Activated T-cell treated with anti-CD3 and anti-CD28 coated beads, Interleukin-2, amount 50 U/mL, for 72 hours (primary cell): ENCODE measurements at places on chromosomes 12 and 14.

DNA sequence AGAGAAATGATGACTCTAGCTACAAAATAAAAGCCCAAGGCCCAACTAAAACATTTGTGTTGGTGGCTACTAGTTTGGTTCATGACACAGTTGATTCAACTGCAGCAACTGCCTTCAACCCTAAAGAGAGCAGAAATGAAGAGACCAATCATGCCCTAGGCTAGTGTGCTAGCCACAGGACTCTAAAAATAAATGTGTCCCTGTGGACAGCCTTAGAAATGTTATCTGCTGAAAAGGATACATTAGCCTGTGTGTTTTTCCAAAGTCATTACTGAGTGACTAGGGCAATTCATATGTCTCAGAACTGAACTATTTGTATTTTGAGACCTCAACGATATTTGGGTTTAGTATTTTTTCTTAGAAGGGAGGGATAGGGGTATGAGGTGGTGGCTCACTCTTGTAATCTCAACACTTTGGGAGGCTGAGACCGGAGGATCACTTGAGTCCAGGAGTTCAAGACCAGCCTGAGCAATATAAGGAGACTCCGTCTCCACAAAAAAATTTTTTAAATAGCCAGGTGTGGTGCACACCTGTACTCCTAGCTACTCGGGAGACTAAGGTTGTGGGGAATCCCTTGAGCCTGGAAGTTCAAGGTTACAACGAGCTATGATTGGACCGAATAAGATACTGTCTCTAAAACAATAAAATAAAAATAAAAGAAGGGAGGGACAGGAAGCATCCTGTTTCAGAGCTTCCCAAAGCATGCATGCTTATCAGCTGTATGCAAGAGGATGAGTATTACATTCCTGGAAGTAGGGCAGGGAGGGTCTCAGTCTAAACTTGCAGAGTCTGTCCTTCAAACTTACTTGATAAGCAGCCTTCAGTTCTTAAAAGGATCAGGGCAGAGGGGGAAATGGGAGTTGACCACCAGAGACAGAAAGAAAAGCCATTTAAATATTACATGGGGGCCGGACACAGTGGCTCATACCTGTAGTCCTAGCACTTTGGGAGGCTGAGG lies 29.6 kb upstream of the NAP1L1 start:
- peaks cover 4% of the 10 kb centered on the region for H3K27me3 ChIP-seq
- no peaks in the 10 kb centered on the region for H3K4me1 ChIP-seq
- no peak overlapping the region for H3K27ac ChIP-seq
- no peak for DNase-seq

- peaks cover 39% of the 10 kb centered on the region for H3K27me3 ChIP-seq
- no peak overlapping the region for H3K4me3 ChIP-seq
- no peaks in the 10 kb centered on the region for H3K36me3 ChIP-seq
- peaks cover 3% of the 10 kb centered on the region for H3K4me1 ChIP-seq
These were observed 89.1 kb downstream of the BBS10 start for GRCh38 chr12:76259106-76259505.

DNA sequence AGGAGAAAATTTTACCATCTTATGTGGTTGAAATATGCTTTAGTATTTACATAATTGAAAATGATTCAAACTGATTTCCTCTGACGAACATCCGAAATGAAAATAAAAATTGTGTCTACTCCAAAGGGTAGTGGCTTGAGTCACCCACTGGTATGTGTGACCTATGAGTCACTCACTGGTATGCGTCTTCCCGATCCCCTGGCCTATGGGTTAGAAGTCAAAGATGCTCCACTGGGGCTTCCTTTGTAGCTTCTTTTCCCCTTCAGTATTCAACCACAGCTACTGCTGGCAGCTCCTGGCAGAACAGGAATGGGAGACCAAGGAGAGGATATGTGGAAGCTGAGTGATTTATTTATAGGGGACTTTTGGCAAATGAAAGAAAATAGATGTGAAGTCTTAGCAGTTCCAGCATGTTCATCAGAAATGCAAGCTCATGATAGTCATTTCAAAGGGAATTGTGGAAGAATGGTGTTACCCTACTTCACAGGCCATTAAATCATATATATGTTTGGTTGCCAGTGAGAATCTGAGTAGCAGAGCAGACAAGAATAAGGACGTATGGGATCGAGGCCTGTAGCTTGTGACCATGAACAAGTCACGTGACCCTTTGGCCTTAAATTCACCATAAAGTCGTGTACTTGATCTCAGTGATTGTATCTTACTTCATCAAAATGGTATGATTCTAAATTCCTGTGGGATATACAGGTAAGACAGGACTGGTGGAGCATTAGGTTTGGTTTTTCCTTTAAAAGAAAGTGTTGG lies 108.3 kb downstream of the CRADD start:
- peak; percentile 64 for DNase-seq
- H3K4me1 ChIP-seq: peaks cover 75% of the 10 kb centered on the region
- peak overlapping the region; percentile 93 for H3K27ac ChIP-seq
- peaks cover 25% of the 10 kb centered on the region for H3K36me3 ChIP-seq
- H3K4me3 ChIP-seq: peak overlapping the region; percentile 69

GRCh38 chr14:91396959-91397815 lies 20.4 kb downstream of the CCDC88C start:
- DNase-seq: peak; percentile 71
- H3K4me1 ChIP-seq: peaks cover 96% of the 10 kb centered on the region
- H3K4me3 ChIP-seq: peak overlapping the region; percentile 87

GRCh38 chr14:99035712-99036610 lies 236.0 kb downstream of the BCL11B start:
- peaks cover 5% of the 10 kb centered on the region for H3K4me1 ChIP-seq
- no peaks in the 10 kb centered on the region for H3K36me3 ChIP-seq
- no peak overlapping the region for H3K27ac ChIP-seq
- DNase-seq: no peak
- H3K27me3 ChIP-seq: no peaks in the 10 kb centered on the region
- H3K4me3 ChIP-seq: no peak overlapping the region

DNA sequence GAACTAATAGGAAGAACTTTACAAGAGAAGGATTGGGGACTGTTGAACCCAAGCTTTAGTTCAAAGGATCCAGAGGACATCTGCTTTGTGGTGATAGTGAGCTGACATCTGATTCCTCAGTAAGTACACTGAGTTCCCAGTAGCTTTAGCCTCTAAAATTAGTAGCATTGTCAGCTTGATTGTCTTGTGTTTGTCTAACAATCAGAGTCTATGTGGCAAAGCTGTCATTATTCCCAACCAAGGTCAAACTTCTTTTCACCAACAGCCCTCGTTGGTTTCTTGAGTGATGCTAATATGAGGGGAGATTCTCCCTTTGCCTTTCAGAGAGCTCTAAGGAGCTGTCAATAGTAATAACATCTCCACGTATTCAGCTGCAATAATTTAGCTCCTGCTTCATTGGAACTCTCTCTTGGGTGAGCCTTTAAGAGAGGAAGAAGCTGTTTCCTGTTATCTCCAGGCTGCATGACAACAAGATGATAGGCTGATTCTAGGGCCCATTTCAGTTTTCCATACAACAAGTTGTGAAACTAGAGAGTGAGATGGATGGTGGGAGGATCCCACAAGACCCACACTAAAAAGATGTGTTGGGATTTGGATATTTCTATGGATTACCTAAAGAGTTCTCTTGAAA lies 46.7 kb downstream of the TGFB3 start:
- H3K27me3 ChIP-seq: no peaks in the 10 kb centered on the region
- DNase-seq: no peak
- no peaks in the 10 kb centered on the region for H3K4me1 ChIP-seq
- H3K4me3 ChIP-seq: no peak overlapping the region
- peaks cover 1% of the 10 kb centered on the region for H3K36me3 ChIP-seq
- H3K27ac ChIP-seq: no peak overlapping the region

DNA sequence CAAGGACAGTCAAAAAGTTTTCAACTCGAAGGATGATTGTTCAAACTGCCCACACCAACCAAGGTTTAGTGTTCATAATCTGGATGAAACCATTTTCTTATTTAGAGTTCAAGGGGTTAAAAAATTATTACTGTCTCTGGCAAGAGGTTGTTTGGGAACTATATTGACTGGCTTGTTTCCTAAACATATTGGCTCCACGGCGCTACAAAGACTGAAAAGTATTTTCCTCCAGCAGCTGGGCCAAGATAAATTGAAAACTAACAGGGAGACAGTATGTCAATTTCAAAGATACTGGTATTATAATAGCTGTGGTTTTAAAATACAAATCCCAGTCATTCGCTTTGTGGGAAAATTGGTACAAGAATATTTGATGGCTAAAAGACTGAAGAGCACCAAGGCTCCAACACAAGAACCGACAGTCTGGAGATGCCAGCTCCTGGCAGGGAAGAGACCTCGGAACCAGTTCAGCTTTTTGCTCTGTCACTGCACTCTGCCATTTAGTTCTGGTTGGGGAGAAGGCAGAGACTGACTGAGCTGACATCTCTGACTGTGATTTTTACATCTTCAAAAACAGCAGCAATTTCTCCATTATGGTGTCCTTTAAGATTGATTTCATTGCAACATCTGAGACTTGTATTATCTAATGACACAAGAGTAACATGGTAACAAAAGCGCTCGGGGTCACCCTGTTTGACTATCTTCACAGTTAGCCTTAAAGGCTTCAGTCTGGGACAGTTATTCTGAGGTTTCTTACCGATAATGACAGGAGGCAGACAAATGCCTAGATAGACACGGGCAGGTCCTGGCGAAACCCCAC lies 62.0 kb downstream of the ST8SIA1 start:
- H3K4me3 ChIP-seq: no peak overlapping the region
- H3K4me1 ChIP-seq: peaks cover 8% of the 10 kb centered on the region
- no peaks in the 10 kb centered on the region for H3K27me3 ChIP-seq
- H3K27ac ChIP-seq: no peak overlapping the region
- H3K36me3 ChIP-seq: no peaks in the 10 kb centered on the region

DNA sequence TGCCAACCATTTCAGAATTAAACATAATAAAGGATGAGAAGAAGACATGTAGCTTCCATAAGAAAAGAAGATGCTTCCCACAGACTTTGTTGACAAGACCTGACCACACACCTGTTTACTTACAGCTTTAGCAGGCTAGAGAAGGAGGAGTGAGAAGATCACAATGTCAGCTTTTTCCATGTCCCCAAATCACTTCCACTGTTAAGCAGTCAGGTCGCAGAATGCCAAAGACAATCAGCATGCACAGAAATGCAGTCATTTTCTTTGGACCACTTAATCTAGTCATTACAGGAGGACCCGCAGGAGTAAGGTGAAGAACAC lies 314.9 kb downstream of the SSPN start:
- no peak overlapping the region for H3K4me3 ChIP-seq
- DNase-seq: no peak
- H3K27ac ChIP-seq: no peak overlapping the region
- no peaks in the 10 kb centered on the region for H3K27me3 ChIP-seq

DNA sequence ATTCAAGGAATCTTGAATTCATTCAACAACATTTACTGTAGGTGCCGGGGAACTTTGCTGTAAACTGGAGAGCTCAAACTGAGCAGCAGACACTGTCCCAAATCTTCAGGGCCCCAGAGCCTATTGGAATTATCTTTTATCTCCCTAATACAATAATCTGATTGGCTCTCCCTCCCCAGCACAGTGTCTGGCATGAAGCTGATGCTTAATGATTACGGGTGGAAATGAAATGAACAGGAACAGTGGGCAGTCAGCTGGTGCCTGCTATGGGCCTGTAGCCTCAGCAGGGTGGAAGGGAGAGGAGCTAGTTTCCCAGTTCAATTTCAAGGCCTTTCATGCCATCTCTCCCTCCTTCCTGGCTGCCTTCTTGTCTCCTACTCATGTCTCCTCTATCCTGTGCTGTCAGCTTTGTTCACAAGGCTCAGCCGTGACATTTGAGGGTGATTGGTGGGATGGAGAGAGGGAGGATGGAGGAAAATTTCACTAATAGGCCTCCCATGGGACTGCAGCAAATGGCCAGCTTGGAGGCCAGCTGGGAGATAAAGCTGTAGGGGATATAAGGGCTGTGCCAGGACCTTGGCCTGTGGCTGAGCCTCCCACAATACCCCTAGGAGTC lies 4.3 kb upstream of the RAPGEF3 start:
- H3K4me1 ChIP-seq: peaks cover 25% of the 10 kb centered on the region
- no peak overlapping the region for H3K27ac ChIP-seq
- peaks cover 6% of the 10 kb centered on the region for H3K27me3 ChIP-seq
- no peak for DNase-seq
- H3K36me3 ChIP-seq: no peaks in the 10 kb centered on the region
